ENCODE measurements at places on chromosomes 16 and 17.

DNA sequence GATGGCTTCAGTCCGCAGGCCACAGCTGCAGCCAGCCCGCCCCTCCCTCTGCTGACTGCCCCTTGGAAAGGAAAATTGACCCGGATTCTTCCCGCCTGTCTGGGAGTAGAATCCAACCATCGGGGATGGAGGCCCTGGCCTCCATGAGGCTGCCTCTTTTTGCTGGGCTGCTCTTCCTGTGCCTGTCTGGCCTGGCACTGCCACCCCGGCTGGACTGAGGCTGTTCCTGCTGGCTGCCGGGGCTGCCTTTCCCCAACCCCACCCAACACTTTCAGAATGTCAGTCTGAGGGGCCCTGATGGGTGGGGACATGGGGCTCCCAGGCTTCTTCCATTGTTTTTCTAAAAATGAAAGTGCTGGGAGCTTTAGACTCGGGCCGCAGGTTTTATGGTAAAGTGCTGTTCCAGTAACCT, 7.3 kb downstream of the BAHCC1 start:
- DNase-seq, result no peak

- no peak for DNase-seq
Observed at GRCh38 chr16:72876981-72877373, 171.0 kb downstream of the ZFHX3 start.

DNA sequence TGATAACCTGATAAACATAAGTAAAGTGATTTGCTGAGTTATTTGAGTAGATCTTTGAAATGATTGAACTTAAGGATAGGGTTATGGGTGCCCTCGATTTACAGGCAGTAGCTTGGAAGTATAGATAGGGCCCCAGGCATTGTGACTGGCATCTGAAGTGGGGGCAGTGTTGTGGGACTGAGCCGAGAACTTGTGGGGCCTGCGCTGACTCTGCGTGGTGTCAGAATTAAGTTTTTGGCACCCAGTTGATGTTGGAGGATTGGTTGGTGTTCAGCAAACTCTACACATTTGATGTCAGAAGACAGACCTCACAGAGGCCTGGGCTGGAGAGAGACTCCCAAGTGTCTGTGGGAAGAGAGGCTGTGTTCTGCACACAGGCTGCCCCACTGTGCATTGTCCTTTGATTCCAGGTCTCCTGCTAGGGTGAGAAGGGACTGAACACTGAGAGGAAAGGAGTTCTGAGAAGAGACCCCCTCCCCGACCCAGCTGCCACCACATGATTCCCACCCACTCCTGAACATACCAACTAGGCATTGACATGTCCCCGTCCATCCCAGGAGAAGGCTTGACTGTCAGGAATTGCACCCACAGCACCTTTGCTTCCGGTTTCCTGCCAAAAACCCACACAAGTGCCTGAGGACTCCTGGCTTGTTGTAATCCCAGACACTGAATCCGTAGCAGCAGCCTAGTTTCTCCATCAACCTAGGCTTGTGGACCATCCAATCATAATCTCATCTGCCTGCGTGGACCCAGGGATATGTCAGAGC, 4.5 kb downstream of the ZNF267 start:
- DNase-seq, result no peak

- no peak for DNase-seq
Observed at GRCh38 chr17:67215991-67216421, 29.0 kb downstream of the HELZ start.

- DNase-seq, result no peak
Observed at GRCh38 chr17:80817321-80817845, 174.3 kb upstream of the CHMP6 start.

DNA sequence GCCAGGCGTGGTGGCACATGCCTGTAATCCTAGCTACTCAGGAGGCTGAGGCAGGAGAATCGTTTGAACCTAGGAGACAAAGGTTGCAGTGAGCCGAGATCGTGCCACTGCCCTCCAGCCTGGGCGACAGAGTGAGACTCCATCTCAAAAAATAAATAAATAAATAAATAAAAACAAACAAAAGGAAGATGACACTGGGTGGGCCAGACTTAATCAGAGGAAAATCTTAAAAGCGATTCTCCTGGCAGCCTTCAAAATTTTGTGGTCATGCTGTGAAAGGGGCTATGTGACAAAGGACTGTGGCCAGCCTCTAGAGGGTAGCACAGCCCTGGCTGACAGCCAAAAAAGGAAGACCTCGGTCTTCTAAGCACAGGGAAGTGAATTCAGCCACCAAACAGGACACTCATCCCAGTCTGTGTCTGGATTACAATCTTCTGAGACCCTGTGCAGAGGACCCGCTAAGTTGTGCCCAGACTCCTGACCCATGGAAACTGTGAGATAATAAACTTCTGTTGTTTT, 391.1 kb downstream of the CNTNAP4 start:
- DNase-seq, result no peak

DNA sequence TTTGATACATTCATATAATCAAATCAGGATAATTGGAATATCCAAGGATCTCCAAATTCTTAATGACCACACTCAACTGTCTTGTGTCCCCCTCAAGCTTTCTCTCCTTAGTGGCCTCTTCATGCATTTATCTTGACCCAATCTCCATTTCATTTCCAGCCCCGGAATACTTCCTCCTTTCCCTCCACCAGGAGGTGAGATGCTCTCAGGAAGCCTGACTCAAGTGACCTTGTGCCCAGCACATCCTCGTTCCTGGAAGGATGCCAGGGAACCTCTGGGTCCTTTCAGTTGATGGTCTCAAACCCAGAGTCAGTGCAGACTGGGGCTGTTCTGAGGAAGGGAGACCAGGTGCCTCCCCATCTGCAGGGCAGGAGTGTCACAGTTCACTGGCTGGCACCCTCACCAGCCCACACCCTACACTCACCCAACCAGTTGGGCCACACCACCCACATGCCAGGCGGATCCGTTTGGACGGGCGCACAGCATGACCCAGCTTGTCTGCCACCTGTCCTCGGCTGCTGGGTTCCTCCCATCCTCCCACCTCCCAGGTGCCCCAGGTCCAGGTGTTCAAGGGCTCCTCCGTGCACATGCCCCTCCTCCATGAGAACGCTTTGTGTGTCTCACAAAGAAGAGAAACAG, 14.0 kb upstream of the EMP2 start:
- DNase-seq, result no peak

DNA sequence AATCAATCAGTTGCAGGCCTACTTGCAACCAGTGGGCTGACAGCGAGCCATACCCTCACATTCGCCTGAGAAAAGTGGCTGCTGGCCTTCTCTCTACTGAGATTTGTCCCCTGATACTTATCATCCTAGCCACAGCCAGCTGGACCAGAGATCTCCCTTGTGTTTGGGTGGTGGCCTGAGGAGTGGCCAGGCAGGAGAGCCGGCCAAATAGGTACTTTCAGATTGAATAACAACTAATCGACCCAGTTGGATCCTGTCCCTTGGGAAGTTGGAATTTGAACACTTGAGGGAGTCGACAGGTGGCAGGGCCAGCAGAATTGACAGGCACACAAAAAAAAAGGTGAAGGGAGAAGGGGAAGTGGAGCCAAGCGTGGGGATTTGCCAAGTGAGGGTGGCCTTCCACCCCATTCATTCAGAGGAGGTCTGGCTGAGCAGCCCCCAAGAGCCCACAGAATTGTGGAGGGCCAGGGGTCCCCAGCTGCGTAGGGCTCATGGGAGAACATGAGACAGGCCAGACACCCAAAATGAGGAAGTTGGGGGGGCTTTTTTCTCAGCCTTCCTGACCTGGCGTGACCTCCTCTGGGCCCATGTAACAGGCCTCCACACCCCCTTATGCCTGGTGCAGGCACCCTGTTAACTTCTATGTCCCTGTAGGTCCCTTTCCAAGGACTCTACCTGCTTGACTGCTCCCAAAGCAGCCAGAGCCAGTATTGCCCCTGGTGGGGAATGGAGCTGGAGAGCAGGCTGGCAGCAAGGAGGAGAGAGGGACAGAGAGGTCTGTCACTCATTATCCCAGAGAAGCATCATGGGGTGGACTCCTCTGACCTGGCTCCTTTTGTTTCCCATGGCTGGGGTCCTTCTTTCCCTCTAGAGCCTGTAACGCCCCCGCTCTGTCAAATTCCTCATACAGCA, 2.9 kb upstream of the RANGRF start:
- DNase-seq, result no peak

- no peak for DNase-seq
Observed at GRCh38 chr17:66437476-66438026, 135.1 kb downstream of the PRKCA start.

DNA sequence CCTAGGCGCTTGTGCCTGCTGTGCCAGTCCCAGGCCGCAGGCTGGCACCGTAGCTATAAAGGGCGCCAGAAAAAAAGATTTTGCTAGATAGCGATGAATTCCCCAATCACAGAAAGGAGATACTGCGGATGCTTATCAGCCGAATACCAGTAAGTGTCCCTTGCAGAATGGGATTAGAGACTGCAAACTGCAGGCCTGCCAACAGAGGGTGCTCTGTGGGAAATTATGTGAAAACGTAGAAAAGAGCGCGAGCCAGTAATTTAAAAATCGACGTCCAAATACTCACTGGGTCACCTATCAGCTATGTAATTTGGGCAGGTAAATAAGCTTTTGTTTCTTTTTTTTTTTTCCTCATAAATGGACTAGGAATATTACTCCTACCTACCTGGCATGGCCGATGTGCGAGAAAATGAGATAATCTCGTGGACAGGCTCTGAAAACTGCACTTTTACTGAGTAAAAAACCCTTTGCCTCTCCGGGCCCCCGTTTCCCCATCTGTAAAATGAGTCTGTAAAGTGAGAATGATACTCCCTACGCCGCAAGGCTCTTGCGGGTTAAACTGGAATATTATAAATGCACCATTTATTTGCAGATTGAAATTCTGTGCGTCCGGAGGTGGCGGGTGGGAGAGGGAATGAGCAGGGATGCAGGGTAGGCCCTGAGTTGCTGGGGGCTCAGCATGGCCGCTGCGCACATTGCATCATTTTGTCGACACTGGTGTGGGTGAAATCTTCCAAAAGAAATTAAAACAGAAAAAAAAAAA, 1.2 kb upstream of the COG1 start:
- peak; percentile 49 for DNase-seq

DNA sequence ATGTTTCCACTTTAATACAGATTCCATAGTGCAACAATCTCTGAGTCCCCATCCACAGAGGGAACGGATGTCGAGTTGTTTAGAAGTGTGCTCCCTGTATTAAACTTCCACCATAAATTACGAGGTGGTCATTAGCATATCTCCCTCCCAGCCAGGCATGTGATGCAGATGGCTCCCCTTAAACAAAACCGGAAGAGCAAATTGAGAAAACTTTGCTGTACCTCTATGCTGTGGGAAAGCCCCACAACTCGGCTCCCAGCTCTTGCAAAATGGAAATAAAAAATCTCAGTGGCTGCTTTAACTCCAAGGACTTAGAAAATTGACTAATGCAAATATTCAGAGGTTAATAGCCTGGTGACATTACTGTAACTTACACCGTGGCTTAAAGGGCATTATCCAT, 290.9 kb downstream of the MAF start:
- no peak for DNase-seq

DNA sequence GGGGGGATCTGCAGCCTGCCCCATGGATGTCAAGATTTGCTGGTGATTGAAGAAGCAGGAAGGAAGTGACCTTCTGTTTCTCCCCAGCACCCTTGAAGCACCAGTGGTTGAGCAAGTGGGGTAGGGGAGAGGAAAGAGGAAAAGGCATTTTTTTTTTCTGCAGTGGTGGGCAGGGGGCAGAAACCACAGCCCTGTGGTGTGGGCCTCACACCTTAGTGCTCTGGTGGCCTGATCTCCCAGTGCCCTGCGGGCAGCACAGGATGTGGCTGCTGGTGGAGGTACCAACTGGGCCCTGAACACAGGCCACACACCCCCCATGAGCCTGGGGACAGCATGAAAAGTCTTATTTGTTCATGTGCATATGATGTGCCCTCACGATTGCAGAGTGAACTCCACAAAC, 7.1 kb downstream of the ITGAD start:
- DNase-seq, result no peak

GRCh38 chr17:77657839-77658238, 300.7 kb upstream of the TNRC6C start:
- DNase-seq, result no peak

DNA sequence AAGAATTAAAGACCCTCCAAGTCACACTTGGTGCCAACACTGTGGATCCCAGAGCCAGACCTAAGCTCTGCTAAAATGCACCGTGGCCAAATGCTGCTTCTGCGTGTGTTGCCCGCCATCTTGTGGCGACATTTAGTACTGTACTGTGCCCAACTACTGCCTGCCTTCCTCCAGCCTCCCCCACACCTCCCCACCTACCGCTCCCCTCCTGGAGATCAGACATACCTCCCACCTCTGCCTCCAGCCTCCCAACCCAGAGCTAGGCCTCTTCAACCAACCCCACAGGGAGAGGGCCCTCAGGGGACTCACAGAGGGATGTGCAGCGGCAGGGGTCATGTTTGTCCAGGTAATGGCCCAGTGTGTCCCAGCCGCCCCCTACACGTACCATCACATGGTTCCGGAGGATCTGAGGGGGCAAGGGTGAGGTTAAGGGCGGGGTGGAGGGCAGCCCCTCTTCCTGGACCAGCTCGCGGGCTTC, 5.5 kb downstream of the GAS2L2 start:
- DNase-seq, result peak; percentile 54

DNA sequence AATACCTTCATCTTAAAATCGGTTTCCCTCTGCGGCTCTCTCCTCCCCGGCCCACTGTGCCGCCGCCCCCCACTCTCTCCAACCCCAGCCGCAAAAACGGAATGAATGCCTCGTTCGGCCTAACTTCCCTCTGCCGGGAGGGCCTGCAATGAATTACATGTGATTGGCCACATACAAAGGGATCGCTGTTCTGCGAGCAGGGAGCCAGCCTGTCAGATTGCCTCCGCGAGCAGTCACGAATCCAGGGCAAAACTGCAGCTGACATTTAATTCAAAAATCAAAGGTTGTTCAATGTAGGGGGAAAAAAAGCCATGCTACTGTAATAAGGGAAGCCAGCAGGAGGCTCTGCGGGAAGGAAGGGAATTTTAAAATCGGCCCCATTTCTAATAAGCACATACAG, 84.9 kb downstream of the TBC1D16 start:
- peak; percentile 18 for DNase-seq

- DNase-seq, result no peak
Observed at GRCh38 chr17:66445229-66445628, 142.8 kb downstream of the PRKCA start.

- no peak for DNase-seq
Observed at GRCh38 chr17:66576473-66576872, 258.4 kb upstream of the CACNG5 start.

DNA sequence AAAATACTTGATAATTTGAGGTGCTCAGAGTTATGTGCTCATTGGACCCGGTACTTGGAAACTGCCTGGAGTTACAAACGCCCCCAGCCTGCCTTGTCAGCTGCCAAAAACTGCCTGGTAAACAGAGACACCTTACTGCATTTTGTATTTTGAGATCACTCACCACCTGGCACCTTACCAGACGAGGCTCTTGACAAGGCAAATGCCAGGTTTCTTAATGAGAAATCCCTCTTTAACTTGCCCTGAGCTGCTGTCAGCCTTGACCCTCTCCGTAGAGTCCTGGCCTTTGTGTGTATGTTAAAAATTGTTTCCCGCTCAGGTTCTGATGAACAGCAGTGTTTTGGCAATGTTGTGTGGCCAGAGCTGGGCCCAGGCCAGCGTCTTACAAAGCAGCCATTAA, 28.8 kb downstream of the SYT17 start:
- DNase-seq, result no peak

GRCh38 chr17:5226940-5227878, 7.5 kb downstream of the SCIMP start:
- DNase-seq, result no peak
